Uterine smooth muscle cell (primary cell): ENCODE measurements at places on chromosomes 6 and 20. TPM values are rescaled to one million over a fixed set of nuclear protein-coding genes. Genes with fewer than 3 reads are reported as not detected.

The GPX5 gene
- total RNA-seq, result not detected in 2 replicates

The TNXB gene
- 5.9 and 6.7 TPM in 2 replicates for total RNA-seq

The PHF1 gene
- 23.0 and 29.7 TPM in 2 replicates for total RNA-seq

The ANGPT4 gene
- not detected in 2 replicates for total RNA-seq

The MACROD2 gene
- 0.66 and 3.6 TPM in 2 replicates for total RNA-seq

The CRISP2 gene
- not detected in 2 replicates for total RNA-seq

The RAMACL gene
- 2.1 and 2.3 TPM in 2 replicates for total RNA-seq

The ZGPAT gene
- 23.4 and 31.4 TPM in 2 replicates for total RNA-seq

The EPPIN gene
- total RNA-seq, result not detected in 2 replicates

The SPO11 gene
- not detected in 2 replicates for total RNA-seq
